Epithelial cell of proximal tubule (primary cell): ENCODE measurements at places on chromosomes 5 and 9.

GRCh38 chr9:133163504-133164172 is at the start of gene GBGT1:
GBGT1 (minus strand) TSS chr9:133163914; CDS start chr9:133162412, 1,502 bp downstream.
- no peak for DNase-seq

DNA sequence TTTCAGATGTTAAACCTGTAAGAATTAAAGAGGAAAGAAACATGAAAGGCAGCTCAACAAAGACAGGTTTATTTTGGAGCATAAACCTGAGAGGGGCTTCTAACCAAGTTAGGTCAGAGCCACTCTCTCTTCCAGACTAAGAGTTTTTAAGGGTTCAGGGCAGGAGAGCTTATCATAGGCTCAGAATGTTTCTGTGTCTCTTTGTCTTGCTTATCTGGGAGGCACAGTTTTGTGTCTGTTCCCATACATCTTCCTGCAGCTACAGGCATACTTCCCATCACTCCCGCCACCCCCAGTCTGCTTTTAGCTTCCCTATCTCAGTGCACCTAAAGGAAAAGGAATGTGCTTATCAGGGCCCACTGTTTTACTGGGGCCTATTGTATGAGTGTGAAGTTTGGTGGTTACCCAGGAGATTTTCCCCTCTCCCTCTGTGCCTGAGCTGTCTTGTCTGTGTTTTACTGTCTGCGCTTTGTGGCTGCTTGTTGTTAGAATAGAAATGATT is 21.9 kb downstream of the CD14 start:
- no peak for DNase-seq

DNA sequence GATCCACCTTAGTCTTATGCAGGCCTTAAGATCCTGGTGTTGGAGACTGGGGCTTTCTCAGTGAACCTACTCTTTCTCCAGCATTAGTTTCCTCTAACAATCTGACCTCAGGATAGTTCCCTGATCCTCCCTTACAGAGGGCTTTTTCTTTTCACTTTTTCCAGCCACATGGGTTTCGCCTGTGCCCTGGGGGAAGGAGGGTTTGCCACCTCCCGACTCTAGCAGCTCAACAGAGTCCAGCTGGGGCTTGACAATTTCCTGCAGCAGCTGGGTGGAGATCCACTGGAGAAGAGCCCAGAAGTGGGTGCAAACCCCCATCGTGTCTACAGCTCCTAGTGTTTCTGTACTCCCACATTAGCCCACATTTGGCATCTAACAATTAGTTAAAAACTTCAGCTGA is 7.6 kb upstream of the TMEM252 start:
- DNase-seq: no peak

GRCh38 chr9:98006127-98006796 is 23.1 kb downstream of the ANP32B start:
- DNase-seq: no peak

- no peak for DNase-seq
Measured at GRCh38 chr5:113179156-113179555, 202.6 kb downstream of the DCP2 start.
